COLO829 (cell line): ENCODE measurements at places on chromosomes 12 and 14.

GRCh38 chr12:55696796-55697462 lies 10.8 kb downstream of the ITGA7 start:
- DNase-seq, result no peak

GRCh38 chr12:129788506-129789084 lies 115.2 kb downstream of the TMEM132D start:
- DNase-seq, result no peak

- peak; percentile 42 for DNase-seq
These were observed 589.3 kb upstream of the TMEM132C start for GRCh38 chr12:127677537-127678131.

GRCh38 chr12:4111010-4111409 lies 162.6 kb upstream of the CCND2 start:
- DNase-seq, result no peak

DNA sequence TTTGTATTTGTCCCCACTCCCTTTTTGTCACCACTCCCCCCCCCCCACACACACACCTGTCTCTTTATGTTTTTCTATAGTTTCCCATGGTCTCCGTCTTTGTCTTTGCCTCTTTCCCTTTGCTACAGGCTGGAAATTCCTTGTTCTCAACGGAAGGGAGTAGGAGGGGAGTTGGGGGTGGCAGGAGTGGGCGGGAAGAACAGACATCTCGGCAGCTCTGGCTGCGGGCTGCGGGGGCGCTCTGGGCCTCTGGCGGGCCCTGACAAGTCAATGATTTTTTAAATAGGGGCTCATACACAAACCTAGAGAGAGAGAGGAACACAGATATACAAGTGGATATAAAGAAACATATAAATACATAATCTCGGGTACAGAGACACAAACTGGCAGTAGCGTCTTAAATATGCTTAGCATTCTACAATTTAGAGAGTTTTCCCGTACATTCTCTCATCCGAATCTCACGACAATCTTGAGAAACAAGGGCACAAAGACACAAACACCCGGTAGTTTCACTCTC lies 2.4 kb upstream of the NAB2 start:
- no peak for DNase-seq

- no peak for DNase-seq
These were observed 691 bp downstream of the SLC2A13 start for GRCh38 chr12:40105265-40105514.

GRCh38 chr12:26195250-26195640 lies at the start of gene SSPN:
SSPN (plus strand) TSS chr12:26195573; CDS start chr12:26195673, 100 bp downstream.
- DNase-seq, result no peak

GRCh38 chr14:40188006-40188405 lies 755.8 kb upstream of the FBXO33 start:
- DNase-seq, result no peak

GRCh38 chr14:65371784-65372183 lies 40.7 kb upstream of the FUT8 start:
- DNase-seq, result no peak

DNA sequence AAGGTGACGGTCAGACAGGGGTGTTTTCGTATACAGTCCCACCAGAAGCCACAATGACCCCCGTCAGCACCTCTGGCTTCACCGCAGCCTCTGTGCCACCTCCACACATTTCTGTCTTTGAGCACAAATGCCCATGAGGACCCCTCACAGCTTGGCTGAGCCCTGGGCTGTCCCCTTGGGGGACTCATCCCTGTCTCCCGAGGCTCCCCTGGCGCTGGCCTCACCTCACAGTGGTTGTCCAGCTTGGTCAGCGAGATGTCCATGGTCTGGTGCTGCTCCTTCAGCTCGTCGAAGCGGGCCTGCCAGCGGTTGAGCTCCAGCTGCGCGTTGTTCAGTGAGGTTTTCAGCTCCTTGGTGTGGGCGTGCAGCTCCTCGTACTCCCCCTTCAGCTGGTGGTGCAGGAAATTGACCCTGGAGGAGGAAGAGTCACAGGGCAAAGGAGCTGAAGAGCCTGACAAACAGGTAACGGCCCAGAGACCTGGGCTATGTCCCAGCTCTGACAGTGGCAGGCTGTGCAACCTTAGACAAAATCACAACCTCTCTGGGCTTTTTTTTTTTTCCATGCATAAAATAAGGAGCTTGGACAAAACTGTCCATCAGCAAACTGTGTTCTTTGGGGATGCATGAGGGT lies 52.7 kb upstream of the GPR68 start:
- DNase-seq, result no peak

- no peak for DNase-seq
These were observed 54.9 kb downstream of the STXBP6 start for GRCh38 chr14:24995016-24995415.

GRCh38 chr14:30295980-30296379 lies 263.0 kb upstream of the G2E3 start:
- DNase-seq, result no peak

GRCh38 chr14:81091139-81091538 lies 129.6 kb downstream of the GTF2A1 start:
- no peak for DNase-seq

DNA sequence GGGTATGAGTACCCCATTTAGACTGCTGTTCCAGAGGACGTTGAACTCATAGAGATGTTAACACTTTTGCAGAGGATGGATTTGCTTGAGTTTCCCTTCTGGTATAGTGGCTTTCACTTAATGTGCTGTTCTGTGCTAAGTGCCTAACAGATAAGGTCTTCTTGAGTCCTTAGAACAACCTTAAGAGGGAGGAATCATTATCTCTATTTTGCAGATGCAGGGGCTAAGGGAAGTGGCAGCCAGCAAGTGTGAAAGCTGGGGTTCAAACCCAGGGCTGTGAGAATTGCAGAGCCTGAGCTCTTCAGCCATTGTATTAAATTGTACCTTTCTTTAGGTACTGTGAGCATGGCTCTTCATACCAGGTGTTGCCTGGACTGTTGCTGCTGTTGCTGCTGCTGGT lies 122.1 kb upstream of the NRXN3 start:
- DNase-seq, result no peak

GRCh38 chr12:33438025-33438772 lies 1.4 kb downstream of the SYT10 start:
- no peak for DNase-seq

DNA sequence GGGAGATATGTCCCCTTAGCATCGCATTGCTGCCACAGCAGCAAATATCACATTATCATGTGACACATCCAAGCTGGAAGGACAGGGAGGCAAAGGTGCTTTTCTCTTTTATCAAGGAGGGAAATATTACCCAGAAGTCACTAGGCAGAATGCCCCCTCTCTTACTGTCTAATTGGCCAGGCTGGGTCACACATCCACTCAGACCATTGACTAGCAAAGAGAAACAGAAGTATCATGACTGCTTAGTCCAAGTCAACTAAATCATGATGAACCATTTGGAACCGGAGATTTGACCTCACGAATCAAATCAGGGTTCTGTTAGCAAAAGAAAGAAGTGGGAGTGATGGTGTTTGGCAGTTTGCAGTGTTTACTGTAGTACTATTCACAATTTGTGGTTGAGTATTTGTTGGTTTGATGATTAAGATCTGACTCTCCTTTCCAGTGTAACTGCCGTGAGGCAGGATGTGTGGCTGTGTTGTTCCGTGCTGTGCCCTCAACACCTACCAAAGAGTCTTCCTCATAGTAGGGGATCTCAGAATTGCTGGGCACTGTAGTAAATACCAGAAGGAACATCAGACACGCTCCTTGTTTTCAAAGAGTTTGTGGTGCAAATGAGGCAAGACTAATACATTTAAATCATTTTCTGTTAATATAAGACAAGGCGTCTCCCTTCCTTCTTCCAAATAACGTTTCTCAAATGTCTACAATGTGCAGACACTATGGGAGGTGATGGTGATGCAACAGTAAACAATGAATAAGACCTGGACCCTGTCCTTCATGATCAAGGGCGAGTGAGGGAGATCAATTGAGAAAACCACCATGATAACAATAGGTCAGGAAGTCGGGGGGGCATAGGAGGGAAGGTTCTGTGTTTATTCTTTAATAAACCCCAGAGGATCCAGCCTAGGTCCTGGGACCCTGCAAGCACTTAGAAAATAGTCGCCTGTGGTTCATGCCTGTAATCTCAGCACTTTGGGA lies 194.4 kb upstream of the CRY1 start:
- no peak for DNase-seq

DNA sequence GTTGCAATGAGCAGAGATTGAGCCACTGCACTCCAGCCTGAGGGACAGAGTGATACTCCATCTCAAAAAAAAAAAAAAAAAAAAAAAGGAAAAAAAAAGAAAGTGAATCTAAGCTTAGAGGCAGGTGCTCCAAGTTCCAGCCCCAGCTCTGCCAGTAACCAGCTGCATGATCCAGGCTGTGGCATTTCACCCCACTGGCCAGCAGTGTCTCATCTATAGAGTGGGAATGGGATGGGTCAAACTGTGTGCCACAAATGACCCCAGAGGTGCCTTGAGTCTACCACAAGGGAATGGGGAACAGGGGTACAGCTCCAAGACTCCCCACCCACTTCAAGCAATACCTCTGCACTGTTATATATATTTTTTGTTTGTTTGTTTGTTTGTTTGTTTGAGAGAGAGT lies 5.0 kb downstream of the PLEKHD1 start:
- DNase-seq, result no peak

DNA sequence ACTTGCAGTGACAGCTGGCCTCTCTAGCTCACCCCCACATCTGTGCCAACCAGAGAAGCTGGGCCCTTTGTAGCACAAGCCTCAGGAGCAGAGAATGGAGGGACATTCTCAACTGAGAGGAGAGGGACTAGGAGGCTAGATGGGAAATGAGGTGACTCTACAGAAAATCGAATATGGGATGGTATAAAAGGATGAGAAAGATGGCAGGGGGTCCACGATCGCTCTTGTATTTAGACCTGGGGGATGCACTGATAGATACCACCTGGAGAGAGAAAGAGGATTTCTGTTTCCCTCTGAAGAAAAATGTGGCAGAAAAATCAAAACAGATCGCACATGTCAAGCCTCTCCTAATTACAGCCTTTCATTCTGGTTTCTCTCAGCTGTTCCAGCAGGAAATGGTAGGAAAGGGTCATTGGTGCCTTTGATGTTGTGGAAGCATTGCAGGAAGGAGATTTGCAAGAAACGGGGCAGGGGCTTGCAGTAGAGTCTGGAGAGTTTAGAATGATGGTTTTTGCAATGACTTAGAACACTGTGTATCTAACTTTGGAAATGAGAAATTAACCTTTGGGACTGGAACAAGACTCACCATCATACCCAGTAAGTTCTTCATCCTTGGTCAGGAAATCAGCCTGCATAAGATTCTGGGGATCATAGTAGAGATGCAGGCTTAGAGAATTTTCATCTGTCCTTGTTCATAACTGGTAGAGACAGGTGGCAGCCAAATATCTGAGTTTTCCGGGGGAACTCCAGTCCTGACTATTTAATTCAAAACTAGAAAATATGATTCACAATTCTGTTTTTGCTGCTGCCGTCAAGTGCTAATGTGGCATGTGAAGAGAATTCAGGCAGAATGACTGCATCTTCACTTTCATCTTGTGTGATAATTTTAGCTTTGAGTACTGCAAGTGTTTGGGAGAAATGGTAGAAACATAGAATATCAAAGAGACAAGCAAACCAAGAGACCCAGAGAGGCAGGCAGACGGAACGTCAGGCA lies 98.8 kb downstream of the DAD1 start:
- DNase-seq, result no peak

DNA sequence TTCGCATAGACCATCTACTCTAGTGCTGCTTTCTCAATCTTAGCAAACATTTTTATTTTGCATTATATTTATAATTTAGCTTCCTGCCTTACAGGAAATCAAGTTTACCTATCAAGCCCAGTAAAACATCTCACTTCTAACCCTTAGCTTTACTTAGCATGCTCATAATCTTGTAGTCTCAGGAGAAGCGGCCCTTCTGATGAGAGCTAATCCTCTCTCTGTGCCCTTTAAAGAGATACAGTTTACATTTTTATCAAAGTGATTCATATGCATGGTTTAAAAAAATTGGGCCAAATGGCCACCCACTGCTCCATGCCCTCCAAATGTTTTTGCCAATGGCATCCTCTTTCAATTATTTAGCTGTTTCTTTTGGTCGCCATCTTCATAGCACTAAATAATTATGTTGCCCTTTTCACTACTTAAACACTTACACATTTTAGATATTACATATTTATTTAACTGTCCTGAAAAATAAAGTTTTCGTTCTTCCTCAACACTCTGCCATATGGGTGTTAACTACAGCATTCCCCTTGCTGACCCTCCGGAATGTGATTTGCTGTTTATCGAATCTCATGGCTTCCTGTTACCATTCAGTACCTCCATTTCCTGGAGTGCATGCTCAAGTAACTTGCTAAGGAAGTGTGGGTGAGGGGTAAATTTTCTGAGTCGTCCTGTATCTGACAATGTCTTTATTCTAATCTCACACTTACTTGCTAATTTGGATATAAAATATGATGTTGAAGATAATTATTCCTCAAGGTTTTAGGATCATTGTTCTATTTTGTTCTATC lies 29.3 kb downstream of the YLPM1 start:
- DNase-seq, result no peak

- no peak for DNase-seq
These were observed 12.8 kb downstream of the ADGRD1 start for GRCh38 chr12:130966443-130967030.

GRCh38 chr12:5222011-5222461 lies 178.4 kb downstream of the KCNA5 start:
- no peak for DNase-seq

DNA sequence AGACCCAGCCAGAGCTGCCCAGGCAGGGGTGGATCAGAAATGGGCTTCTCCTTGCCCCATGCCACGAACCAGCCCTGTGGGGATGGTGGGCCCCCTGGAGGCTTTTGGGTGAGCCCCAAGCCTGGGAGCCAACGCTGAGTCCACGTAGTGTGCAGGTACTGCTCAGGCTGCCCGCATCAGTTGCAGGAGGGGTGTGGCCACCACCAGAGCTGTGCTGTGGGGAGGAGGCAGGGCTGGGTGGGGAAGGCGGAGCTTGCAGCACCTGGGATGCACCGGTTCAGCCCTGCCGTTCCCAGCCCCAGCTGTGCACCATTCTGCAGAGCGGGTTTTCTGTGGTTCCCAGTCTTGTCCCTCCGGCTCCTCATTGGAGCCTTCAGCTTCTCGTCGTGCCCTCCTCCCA lies 36.3 kb downstream of the IL31 start:
- no peak for DNase-seq

GRCh38 chr12:15774819-15775218 lies 14.4 kb downstream of the EPS8 start:
- no peak for DNase-seq

DNA sequence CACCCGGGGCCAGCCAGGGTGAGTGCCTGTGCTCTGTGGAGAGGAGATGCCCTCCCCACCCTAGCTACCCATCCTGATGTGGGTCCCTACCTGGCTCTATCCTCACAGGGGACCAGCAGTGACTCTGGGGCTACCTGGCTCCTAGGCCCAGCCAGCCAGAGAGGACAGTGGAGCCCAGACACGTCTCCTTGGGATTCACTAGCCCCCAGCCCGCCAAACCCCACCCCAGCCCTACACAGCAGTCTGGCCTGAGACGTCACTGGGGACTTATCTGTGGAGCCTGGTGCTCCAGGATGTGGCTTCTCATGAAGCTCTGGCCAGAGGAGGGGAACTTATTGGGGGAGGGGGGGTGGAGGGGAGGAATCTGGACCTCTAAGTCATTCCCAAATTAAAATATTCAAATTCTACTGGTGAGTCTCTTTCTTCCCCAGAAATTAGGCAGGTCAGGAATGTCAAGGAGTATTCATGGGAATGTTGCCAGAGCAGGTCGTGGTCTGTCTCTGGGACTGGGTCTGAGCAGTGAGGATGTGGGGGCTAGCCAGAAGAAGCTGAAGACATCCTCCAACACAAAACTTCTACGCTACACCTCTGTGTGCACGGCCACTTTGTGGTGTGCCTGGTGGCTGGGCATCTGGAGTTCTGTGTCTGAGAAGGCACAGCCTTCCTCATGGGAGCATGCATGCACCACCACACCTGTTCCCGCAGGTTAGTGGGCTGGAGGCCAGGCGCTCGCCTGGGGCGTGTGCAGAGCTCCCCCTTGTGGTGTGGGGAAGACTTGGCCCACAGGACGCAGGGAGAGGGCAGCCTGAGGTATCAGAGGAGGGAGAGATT lies 2.7 kb downstream of the CMTM5 start:
- peak; percentile 45 for DNase-seq
